Caco-2 (cell line): ENCODE measurements at places on chromosomes 1 and 21. TPM values are rescaled to one million over a fixed set of nuclear protein-coding genes. Genes with fewer than 3 reads are reported as not detected.

Gene GFI1
- 0.93 and 1.8 TPM in 2 replicates for total RNA-seq

Gene CLCA1
- not detected in 2 replicates for total RNA-seq

Gene BROX
- 31.9 and 32.9 TPM in 2 replicates for total RNA-seq

Gene KIAA1614
- 0.26 and 0.29 TPM in 2 replicates for total RNA-seq

Gene HSD3B1
- 38.0 and 40.9 TPM in 2 replicates for total RNA-seq

Gene OR2T2
- not detected in 2 replicates for total RNA-seq

Gene TDRD5
- total RNA-seq: 0.52 and 0.72 TPM in 2 replicates

Gene GJC2
- 1.1 and 1.5 TPM in 2 replicates for total RNA-seq

Gene SPRR2G
- not detected in 2 replicates for total RNA-seq

Gene SYTL1
- 11.0 and 11.2 TPM in 2 replicates for total RNA-seq

- DNase-seq: no peak
Measured at GRCh38 chr1:228222548-228222947, 14.7 kb downstream of the OBSCN start.

GRCh38 chr1:178921499-178921898 lies 50.6 kb upstream of the ANGPTL1 start:
- DNase-seq: no peak

DNA sequence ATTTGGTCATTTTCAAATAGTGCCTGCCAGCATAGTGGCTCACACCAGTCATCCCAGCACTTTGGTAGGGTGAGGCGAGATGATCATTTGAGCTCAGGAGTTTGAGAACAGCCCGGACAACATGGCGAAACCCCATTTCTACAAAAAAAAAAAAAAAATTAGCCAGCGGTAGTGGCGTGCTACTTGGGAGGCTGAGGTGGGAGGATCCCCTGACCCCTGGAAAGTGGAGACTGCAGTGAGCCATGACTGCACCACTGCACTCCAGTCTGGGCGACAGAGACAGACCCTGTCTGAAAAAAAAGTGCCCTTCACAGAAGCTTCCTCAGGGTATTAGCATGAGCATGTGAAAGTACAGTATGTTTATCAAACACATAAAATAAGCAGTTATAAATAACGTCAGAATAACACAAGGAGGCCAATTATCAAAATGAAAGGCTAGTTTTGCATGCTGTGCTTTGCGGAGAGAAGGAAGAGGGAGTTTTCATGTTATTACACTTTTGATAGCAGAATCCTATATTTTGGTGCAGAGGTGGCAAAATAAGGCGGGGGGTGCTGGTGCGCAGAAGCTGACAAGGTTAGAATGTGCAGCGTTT lies 781 bp upstream of the METTL13 start:
- peak; percentile 12 for DNase-seq

DNA sequence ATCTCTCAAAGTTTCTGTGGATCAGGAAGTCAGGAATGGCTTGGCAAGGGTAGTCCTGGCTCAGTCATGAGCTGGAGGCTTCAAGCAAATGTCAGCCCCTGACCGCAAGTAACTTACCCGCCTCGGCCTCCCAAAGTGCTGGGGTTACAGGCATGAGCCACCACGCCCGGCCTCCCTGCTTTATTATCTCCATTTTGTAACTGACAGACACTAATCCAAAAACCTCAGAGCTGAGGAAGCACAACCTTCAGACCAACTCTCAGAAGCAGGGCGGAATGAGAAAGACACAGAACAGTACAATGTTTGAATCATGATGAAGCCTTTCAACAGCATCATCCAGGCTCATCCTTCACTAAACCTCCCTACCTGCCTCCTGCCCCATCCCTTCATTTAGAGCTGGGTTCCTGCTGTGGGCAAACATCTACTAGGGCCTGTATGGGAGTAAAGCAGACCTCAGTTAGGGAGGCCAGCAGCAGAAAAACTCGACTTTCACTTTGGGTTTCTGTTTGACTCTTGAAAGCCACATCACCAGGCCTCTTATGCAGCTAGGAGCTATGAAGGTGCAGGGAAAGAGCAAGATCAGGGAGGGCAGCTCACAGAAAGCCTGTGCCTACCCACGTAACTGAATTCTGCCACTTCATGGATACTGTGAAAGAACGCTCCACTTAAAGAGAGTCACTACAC lies 84.4 kb upstream of the RAB4A start:
- no peak for DNase-seq

- DNase-seq: no peak
Measured at GRCh38 chr1:203473781-203474305, 1.8 kb upstream of the PRELP start.

DNA sequence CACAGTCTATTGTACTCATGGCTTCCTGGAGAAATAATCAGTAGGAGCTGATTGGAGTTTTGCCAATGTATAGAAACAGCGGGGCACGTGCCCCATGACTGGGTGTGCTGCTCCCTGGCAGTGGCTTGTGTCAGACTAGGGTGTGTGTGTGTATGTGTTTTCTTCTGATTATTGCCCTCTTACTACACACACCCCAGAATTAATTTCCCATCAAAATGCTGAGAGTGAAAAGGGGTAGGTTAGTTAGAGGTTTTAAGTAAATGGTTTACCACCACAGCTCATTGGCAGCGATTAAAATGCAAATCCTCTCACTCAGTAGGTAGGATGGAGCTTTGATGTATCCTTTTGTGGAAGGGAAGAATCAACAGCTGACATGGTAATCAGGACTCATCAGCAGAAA lies 29.9 kb downstream of the HHAT start:
- no peak for DNase-seq

GRCh38 chr1:212950243-212951125 lies at the start of gene VASH2:
Gene VASH2 (plus strand): TSS chr1:212950541. CDS start chr1:212951543, 1,002 bp downstream.
- peak; percentile 88 for DNase-seq

DNA sequence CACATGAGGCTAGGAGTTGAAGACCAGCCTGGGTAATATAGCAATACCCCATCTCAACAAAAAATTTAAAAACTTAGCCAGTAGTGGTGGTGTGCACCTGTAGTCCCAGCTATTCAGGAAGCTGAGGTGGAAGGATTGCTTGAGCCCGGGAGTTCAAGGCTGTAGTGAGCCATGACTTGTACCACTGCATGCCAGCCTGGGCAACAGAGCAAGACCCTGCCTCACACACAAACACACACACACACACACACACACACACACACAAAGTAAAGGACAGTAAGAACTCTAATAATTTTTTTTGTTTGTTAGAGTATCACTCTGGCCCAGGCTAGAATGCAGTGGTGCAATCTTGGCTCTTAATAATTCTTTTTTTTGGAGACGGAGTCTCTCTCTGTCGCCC lies 138.0 kb upstream of the SOD1 start:
- no peak for DNase-seq

DNA sequence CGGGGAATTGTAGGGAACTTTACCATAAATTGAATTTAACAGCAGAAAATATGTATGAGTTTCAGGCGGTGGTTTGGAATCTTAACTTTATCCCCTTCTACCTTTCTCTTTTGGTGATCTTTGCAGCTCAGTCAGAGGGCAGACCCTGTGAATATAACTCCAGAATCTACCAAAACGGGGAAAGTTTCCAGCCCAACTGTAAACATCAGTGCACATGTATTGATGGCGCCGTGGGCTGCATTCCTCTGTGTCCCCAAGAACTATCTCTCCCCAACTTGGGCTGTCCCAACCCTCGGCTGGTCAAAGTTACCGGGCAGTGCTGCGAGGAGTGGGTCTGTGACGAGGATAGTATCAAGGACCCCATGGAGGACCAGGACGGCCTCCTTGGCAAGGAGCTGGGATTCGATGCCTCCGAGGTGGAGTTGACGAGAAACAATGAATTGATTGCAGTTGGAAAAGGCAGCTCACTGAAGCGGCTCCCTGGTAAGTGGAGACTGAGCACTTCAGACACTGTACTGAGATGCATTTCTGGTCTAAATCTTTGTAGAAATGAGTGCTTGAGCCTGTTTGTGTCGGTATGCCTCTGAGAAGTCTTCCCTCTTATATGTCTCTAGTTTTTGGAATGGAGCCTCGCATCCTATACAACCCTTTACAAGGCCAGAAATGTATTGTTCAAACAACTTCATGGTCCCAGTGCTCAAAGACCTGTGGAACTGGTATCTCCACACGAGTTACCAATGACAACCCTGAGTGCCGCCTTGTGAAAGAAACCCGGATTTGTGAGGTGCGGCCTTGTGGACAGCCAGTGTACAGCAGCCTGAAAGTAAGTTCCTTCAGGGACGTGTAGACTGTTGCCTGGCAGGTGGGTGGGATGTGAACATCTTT lies 1.5 kb downstream of the CCN1 start:
- DNase-seq: peak; percentile 80

GRCh38 chr1:85463731-85464496 lies 1.0 kb downstream of the DDAH1 start:
- DNase-seq: no peak

GRCh38 chr1:18093646-18094045 lies 14.0 kb upstream of the IGSF21 start:
- DNase-seq: no peak

GRCh38 chr1:109547463-109548320 lies 723 bp upstream of the GNAI3 start:
- DNase-seq: peak; percentile 12

DNA sequence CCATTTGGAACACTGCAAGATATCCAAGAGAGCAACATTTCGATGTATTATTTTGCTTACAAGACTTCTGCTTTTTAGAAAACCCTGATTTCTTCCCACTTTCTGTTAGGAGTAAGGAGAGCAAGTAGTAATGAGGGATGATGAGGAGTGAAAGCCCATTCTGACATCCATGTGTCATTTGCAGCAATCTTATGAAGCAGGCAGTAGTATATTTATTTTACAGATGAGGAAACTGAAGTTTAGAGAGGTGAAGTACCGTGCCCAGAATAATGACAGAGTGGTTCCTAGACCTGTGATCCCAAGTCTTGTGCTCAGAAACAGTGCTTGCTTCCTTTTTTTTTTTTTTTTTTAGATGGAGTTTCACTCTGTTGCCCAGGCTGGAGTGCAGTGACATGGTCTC lies 7.1 kb upstream of the ZSCAN20 start:
- DNase-seq: no peak

DNA sequence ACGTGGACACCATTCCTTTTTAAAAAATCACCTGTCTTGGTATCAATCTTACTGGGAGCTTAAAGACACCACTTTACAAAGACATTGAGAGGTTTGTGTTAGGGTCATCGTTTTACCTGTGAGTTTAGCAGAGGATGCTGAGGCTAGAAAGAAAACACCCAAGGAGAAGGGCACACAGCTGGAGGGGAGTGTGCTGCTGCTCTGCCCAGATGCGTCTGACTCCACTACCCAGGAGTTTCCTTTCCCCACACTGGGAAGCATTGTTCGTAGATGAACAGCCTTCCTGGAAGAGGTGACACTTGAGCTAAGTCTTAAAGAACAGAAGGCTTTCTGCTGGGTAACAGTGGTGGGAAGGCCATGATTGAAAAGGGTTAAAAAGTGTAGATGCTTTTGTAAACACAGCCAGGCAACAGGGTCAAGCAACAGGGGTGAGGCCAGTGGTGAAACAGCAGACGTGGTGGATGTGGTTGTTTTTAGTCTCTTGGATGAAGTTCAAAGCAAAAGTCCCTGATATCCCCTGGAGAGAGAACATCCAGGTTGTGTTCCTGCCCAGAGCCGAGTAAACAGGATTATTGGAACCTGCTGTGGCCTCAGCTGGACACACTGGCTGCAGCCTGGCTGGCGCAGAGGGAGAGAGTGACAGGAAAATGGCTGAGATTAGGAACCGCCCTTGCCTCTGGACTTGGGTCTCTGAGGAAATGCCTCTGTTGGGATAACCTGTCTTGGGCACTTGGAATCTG lies 198.6 kb upstream of the JUN start:
- no peak for DNase-seq

DNA sequence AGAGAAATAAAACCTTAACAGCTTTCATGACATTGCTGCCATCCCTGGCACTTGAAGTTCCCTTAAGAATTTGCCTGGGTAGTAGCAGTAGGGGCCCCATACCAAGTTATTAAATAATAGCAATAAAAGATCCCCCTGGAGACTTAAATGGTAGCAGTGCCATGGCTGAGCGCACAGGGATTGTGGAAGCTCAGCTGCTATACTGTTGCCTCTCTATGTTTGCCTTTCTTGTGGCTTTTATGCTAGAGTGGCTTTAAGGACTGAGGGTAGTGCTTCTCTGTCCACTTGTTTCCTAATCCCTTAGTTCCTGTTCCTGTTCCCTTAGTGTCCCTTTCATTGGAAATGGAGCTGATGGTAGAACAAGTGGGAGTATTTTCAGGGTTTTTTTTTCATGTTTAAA lies 42.1 kb downstream of the NCF2 start:
- DNase-seq: no peak

DNA sequence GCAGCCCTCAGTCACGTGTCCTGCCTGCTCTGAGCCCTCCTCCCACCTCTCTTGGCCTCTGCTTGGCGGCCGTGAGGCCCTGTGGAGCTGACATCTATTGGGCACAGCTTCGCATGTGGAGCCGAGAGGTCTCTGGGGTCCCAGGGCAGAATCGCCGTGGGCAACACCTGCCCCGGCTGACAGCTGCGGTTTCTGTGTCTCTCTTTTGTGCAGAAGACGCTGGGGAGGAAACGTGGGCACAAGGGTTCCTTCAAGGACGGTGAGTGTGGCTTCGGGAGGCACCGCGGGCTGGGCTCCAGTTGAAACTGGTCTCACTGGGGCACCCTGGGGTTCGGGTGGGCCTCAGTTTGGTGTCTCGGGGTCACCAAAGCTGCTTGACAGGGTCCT lies 11.5 kb downstream of the ARHGEF16 start:
- no peak for DNase-seq

- no peak for DNase-seq
Measured at GRCh38 chr1:40973912-40974311, 5.6 kb upstream of the CTPS1 start.

GRCh38 chr1:94713472-94714141 lies 106.5 kb upstream of the SLC44A3 start:
- DNase-seq: peak; percentile 86

DNA sequence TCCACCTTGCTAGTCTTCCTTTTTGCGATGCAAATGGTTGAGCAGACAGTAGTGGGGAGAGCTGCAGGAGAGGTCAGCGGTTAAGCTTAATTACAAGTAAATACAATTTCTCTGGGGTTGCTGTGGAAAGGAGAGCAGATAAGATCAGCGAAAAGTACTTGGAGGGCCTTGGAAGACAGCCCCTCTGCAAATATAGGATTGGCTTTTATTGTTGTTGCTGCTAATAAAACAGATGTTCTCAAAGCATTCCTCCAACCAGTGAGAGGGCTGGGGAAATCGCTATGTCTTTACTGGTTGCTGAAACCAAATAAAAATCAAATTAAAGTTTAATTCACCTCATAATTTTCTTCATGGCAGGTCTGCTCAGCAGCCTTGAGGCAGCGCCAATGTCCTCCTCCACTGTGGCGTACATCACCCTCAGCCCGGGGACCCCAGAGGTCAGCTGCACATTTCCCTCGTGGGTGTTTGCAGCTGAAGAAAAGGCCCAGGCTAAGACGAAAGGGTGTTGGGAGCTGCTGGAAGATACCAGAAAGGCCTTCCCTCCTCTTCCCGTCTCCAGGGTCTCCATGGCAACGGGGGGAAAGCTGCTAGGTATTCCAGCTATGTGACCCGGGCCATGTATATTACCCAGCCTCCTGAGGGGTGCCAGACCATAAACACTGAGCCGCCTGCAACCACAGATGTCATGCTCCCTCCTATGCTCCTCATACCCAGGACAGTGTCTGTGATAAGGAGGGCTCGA lies 54.6 kb upstream of the POU2F1 start:
- DNase-seq: peak; percentile 55

GRCh38 chr1:188281921-188282320 lies 1453.2 kb downstream of the PLA2G4A start:
- DNase-seq: no peak

- no peak for DNase-seq
Measured at GRCh38 chr1:62311473-62311943, 7.7 kb downstream of the KANK4 start.

GRCh38 chr1:59421232-59421920 lies 124.5 kb downstream of the FGGY start:
- DNase-seq: no peak

GRCh38 chr1:70200065-70200464 lies 5.3 kb downstream of the LRRC40 start:
- no peak for DNase-seq

- no peak for DNase-seq
Measured at GRCh38 chr1:8386247-8386646, 68.3 kb downstream of the SLC45A1 start.
